ENCODE measurements at places on chromosomes 11 and 22.

DNA sequence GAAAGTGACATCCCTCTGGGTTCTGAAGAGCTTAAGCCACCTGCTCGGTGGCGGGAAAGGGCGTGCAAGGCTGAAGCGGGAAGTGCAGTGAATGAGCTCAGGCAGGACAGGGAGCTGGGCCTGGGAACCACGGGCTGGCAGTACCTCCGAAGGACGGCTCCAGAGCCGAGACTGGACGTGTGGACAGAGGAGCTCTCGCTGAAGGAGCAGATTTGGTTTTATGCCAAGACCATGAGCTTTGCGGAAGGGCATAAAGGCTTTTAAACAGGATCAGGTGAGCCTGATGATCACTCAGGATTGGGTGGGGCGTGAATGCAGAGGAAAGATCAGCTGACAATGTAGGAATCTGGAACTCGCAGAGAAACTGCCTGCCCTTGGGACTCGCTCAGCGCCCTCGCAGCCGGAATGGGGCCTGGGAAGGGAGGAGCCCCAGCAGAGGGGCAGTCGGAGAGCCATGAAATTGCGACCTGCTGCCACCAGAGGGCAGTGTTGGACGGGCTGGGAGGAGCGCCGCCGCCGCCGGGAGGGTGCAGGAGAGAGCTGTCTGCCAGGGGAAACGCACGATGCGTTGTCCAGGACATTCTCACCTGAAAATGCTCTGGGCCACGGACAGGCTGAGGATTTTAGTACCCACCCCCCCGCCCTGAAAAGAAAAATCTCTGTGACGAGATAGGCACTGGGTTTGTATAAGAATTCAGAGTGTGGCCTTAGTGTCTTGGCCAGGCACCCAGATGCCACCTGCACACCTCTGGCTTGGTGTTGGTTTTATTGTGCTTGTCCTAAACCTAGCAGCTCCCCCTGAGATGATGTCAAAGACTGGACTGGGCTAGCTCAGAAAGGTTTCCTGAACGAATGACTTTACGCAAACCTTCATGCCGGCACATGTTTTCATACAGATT, 324.4 kb downstream of the NTM start:
- peak; percentile 85 for DNase-seq

DNA sequence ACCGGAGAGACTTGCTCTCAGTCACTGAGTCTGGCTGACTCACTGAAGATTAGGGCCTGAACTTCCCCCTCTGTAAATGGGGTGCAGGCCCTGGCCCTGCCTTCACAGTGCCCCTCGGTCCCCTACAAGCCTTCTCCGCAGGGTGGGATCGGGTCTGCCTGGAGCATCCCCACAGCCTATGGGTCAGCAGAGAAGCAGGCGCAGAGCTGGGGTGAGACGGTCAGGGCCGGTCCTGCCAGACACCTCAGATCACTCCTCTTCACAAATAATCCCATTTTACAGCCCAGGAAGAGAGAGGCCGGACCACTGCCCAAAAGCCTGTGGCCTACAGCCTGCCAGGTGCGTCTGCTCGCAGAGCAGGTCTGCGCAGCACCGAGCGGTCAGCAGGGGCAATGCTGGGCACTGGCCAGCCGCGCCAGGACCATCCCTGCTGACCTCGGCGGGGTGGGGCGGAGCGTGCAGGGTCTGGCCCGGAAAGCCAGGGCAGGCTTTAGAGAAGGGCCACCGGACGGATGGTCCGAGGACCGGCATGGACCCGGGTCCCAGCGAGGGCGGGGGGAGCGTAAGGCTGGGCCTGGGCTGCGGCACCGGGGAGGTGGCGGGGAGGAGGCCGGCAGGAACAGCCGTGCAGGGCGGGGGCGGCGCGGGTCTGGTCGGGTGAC, 522 bp upstream of the SEPTIN5 start:
- DNase-seq: no peak

GRCh38 chr22:36332623-36333332, 55.0 kb downstream of the MYH9 start:
- DNase-seq: no peak

- no peak for DNase-seq
Measured at GRCh38 chr22:30607300-30607930, 441 bp downstream of the TCN2 start.

DNA sequence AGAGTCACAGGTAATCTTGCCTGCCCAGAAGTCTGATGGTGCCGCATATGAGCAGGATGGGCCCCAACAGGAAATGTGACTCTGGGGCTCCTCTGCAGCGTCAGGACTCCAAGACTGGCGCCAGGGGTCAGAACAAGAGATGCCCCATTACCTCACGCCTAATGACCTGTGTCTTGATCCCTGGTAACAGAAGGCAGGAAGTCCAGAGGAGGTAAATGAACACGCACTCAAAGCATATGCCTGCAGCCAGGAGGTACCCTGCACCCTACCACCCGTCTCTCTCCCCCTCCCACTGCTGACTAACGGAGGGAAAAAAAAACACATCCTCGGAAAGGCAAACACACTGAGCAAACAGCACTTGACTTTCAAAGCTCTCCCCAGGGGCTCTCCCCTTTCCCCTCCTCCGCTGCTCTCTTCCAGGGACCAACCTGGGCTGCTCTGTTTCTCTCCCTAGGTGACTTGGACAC, 37.3 kb downstream of the ABCC8 start:
- DNase-seq: no peak

GRCh38 chr11:111044751-111045406, 200.6 kb upstream of the POU2AF2 start:
- DNase-seq: no peak

GRCh38 chr11:70522593-70523311, 124.4 kb downstream of the CTTN start:
- DNase-seq: no peak

- no peak for DNase-seq
Measured at GRCh38 chr11:30107899-30108298, 91.1 kb upstream of the KCNA4 start.

GRCh38 chr11:1839204-1839923, 583 bp downstream of the TNNI2 start:
- DNase-seq: no peak

DNA sequence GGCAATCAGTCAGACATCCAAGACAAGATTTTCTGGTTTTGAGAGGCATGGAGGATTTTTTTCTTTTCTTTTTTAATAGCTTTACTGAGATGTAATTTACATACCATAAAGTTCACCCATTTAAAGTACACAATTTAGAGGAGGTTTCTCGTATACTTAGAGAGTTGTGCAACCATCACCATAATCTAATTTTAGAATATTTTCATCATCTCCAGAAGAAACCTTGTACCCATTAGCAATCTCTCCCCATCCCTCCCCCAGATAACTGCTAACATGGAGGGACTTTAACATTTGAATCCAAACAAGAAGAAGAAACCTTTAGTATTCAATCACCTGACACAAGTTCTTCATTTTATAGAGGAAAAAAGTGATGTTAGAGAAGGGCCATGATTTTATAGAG, 83.6 kb downstream of the CLPB start:
- no peak for DNase-seq

DNA sequence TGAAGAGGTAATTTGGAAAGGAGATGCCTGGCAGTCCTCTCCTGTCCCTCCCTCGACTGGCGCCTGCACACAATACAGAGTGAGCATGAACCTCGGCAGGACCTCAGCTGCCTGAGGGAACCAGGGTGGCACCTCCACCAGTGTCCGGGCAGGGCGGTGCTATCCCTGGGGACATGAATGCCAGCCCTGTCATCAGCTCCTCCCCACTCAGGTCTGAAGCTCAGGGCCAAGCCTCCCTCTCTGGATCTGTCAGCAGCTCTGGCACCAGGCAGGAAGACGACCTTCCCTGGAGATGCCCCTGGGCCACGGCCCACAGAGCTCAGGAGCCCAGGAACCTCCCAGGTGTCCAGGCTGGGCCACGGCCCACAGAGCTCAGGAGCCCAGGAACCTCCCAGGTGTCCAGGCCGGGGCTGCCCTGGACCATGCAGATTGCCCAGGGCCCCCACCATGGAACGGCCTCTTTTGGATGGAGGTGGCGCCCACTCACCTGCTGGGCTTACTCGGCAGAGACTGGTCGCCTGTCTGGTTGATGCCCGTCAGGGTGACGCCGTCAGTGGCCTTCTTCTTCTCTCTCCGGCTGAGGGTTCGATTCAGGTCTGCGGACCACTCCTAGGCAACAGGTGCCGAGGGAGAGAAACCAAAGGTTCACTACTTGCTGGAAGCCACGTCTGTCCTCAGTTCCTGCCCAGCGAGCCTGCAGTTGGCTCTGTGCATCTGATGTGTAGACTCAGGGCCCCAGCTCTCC, 21.7 kb upstream of the ARFGAP3 start:
- DNase-seq: no peak

DNA sequence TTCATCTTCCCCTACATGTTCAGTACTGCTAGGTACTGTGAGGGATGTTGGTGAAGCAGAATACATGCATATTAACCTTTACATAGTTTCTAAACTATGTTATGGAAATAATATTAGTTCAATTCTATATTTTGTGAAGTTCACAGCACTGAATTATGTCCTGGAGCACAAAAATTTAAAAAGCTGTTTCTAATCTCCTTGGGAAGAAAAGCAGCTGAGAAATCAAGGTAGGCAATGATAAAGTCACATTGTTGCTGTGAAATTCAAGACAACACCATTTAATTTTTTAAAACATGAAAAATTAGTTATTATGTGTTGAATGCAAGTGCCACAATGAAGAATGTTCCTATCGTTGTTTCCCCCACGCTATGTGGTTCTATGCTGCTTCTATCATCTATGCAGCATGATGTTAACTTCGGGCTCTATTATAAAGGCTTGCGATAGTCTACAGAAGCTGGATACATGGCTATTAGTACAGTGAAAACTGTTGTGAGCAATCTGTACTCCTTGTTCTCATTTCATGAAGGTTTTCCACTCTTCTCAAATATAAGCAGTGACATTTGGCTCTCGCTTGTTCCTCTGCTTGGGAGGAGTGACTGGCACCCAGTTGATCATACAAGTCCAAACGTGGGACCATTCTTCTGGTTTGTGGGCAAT, 164.3 kb downstream of the AASDHPPT start:
- no peak for DNase-seq

GRCh38 chr11:121435551-121436511, 16.3 kb upstream of the SORL1 start:
- DNase-seq: no peak

Measured in hindlimb muscle (tissue), 1 donor.